ENCODE measurements at places on chromosomes 4 and X.
A peak's percentile ranks its signal among the peaks of the same experiment; 100 is the strongest.

- DNase-seq = no peak
- H3K4me1 ChIP-seq = peaks cover 4% of the 10 kb centered on the region
- H3K36me3 ChIP-seq = peaks cover 3% of the 10 kb centered on the region
- no peak overlapping the region for H3K27ac ChIP-seq
- no peak overlapping the region for H3K4me3 ChIP-seq
Measured at GRCh38 chr4:88178626-88179231, 20.3 kb upstream of the ABCG2 start.

GRCh38 chr4:159770401-159770800 lies 667.5 kb downstream of the RAPGEF2 start:
- H3K4me3 ChIP-seq = no peak overlapping the region
- H3K27me3 ChIP-seq = no peaks in the 10 kb centered on the region
- H3K4me1 ChIP-seq = no peaks in the 10 kb centered on the region
- H3K27ac ChIP-seq = no peak overlapping the region
- H3K36me3 ChIP-seq = no peaks in the 10 kb centered on the region
- no peak for DNase-seq

DNA sequence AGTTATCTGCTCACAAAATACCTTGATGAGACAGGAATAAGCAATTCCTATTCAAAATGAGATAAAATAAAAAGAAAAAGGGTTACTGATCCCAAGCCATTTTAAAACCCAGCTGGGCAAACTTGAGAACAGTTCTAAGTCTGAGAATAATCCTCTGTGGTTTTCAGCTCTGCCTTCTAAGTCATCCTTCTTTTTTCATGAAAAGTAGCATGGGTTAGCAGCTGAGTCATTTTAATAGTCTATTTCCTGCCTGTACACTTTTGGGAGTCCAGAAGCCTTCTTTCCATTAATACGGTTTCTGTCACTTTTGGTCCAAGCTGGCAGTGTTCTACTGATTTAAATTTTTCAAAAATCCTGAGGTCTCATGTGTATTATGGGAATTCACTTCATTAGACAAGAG lies 374.3 kb downstream of the IQCM start:
- no peaks in the 10 kb centered on the region for H3K4me1 ChIP-seq
- no peak for DNase-seq
- no peaks in the 10 kb centered on the region for H3K36me3 ChIP-seq
- H3K27me3 ChIP-seq = peaks cover 5% of the 10 kb centered on the region
- no peak overlapping the region for H3K4me3 ChIP-seq

- H3K36me3 ChIP-seq = peaks cover 6% of the 10 kb centered on the region
- H3K4me1 ChIP-seq = peaks cover 3% of the 10 kb centered on the region
- H3K27me3 ChIP-seq = peaks cover 89% of the 10 kb centered on the region
- no peak overlapping the region for H3K4me3 ChIP-seq
- no peak overlapping the region for H3K27ac ChIP-seq
Measured at GRCh38 chr4:6464842-6465588, 7.4 kb downstream of the PPP2R2C start.

GRCh38 chrX:71111141-71111843 lies at the start of gene IL2RG:
Gene IL2RG, minus strand, starts transcription at chrX:71111577. Its CDS starts 38 bp downstream, at chrX:71111539.
- DNase-seq = peak; percentile 51
- peaks cover 24% of the 10 kb centered on the region for H3K4me1 ChIP-seq
- H3K27ac ChIP-seq = peak within 1 kb of the TSS; percentile 100
- H3K27me3 ChIP-seq = no peaks in the 10 kb centered on the region

DNA sequence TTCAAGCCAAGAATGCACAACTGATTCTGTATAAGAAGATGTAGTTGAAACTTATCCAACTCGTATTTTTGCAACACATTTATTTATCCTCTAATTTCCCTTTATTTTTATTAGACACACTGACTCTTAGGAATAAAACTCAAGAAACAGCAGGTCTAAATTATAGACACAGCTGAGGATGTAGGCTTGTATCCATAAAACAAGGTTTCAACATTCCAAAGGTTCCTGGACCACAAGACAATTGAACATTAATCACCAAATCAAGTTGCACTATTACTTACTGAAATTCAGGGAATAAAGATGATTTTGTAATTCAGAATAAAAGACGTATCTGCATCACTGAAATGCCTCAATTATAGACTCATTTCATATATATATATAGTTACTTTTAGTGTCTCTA lies 683.5 kb upstream of the GRIA3 start:
- H3K27me3 ChIP-seq = no peaks in the 10 kb centered on the region
- no peak for DNase-seq
- H3K4me1 ChIP-seq = no peaks in the 10 kb centered on the region
- no peak overlapping the region for H3K4me3 ChIP-seq

DNA sequence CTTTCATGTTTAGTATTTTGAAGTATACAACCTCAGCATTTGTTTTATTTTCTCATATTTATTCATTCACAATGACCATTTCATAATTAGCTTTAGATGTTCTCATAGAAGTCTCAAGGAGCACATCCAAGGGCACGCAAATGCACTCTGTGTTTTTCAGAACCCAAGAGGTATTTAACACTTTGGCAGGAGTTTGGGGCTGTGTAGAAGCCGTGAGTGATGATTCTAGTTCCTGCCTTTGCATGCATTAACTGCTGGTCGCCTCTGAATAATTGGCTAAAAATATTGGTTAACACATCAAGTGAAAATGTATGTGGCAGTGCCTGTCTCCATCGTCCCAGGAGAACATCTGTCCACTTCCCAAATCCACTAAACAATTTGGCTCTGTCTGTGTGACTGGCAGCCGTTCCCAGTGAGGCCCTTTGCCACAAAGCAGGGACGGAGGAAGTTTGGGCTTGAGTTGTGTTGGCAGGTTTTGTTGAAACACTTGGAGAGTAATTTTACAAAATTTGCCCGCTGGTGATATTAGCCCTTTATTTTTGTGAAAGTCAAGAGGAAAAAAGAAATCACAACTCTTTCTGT lies 730.7 kb upstream of the SLIT2 start:
- no peaks in the 10 kb centered on the region for H3K4me1 ChIP-seq
- no peak for DNase-seq
- H3K27me3 ChIP-seq = no peaks in the 10 kb centered on the region
- H3K36me3 ChIP-seq = no peaks in the 10 kb centered on the region
- H3K27ac ChIP-seq = no peak overlapping the region

DNA sequence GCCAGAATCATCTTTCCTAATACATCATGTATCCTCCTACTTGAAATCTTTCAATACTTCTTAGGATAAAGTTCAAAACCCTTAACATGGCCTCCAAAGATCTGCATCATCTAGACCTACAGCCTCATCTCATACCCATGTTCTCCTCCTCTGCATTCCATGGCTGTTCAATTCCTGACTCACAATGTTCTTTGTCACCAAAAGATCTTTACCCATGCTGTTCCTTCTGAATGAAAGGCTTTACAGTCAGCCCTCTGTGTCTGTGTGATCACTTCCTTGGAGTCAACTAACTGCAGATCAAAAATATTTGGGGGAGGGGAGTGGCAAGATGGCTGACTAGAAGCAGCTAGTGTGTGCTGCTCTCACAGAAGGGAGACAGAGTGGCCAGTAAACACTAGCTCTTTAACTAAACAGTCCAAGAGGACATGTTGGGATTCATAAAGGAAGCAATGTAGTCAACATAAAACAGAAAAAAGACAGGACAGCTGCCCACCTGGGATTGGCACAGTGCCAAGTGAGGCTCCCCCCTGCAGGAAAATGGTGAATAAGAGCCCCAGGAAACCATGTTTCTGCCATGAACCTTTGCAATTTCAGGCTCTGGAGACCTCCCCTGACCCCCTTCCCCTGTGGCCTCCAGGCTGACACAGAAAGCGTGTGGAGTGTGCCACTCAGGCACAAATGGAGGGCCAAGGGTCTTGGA lies 31.9 kb downstream of the CBR4 start:
- no peak overlapping the region for H3K4me3 ChIP-seq
- H3K27me3 ChIP-seq = no peaks in the 10 kb centered on the region
- H3K27ac ChIP-seq = no peak overlapping the region
- DNase-seq = no peak

Data from T-helper 17 cell (primary cell).